NCI-H774 (cell line): ENCODE measurements at places on chromosomes 2 and 18.

GRCh38 chr18:5909125-5909524 lies 13.8 kb upstream of the TMEM200C start:
- no peak for DNase-seq

- DNase-seq, result no peak
These were observed 506.9 kb downstream of the DPP10 start for GRCh38 chr2:114949228-114949804.

GRCh38 chr2:141438536-141438935 lies 692.3 kb downstream of the LRP1B start:
- DNase-seq, result no peak

DNA sequence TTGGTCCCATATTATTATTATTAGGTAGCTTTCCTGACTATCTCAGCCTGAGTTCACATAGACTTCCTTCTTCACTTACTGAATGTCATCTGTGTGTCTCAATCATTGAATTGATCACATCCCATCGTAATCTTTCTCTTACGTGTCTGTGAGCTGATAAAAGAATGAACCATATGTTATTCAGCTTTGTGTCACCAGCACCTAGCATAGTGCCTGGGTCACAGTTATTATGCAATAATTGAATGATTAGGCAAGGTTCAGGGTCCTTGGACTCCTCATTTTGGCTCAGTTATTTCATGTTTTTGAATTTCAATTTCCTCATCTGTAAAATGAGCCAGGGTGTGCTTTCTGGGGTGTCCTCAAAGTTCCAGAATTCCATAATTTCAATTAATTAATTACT lies 107.2 kb downstream of the ZEB2 start:
- no peak for DNase-seq

GRCh38 chr2:234881413-234882241 lies 70.2 kb upstream of the SH3BP4 start:
- peak; percentile 22 for DNase-seq

- DNase-seq, result no peak
These were observed 40.2 kb downstream of the MRPL33 start for GRCh38 chr2:27811768-27812167.

GRCh38 chr2:238523158-238524110 lies 96.7 kb downstream of the ASB1 start:
- DNase-seq, result no peak

- no peak for DNase-seq
These were observed 8.0 kb downstream of the POMC start for GRCh38 chr2:25160376-25160775.

DNA sequence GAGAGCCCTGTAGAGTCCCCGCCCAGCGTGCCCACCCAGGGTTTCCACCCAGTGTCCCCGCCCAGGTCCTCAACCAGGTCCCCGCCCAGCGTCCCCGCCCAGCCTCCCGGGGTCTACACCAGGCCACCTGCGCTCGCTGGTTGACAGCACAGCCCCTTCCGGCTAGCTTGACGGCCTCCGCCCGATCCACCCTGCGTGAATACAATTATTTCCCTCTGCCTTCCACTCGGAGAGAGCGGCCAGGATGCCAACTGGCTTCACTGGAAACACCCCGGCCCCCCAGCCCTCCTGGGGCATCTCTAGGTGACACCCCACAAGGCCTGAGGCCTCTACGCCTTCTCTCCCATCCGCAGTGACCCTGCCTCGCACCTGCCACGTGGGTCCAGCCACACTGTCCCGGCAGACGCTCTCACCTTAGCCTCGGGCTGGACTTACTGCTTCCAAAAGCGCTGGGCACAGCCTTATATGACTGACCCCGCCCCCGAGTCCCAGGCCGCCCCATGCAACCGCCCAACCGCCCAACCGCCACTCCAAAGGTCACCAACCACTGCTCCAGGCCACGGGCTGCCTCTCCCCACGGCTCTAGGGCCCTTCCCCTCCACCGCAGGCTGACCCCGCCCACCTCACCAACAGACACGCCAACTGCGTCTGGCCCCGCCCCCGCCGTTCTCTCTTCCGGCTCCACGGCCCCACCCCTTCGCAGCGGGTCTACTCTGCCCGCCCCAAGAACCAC lies 188.1 kb downstream of the LAMA1 start:
- DNase-seq, result peak; percentile 32

GRCh38 chr2:38026846-38027245 lies 49.1 kb downstream of the CYP1B1 start:
- DNase-seq, result no peak

- no peak for DNase-seq
These were observed 370.3 kb upstream of the LINC00305 start for GRCh38 chr18:64519201-64519600.

DNA sequence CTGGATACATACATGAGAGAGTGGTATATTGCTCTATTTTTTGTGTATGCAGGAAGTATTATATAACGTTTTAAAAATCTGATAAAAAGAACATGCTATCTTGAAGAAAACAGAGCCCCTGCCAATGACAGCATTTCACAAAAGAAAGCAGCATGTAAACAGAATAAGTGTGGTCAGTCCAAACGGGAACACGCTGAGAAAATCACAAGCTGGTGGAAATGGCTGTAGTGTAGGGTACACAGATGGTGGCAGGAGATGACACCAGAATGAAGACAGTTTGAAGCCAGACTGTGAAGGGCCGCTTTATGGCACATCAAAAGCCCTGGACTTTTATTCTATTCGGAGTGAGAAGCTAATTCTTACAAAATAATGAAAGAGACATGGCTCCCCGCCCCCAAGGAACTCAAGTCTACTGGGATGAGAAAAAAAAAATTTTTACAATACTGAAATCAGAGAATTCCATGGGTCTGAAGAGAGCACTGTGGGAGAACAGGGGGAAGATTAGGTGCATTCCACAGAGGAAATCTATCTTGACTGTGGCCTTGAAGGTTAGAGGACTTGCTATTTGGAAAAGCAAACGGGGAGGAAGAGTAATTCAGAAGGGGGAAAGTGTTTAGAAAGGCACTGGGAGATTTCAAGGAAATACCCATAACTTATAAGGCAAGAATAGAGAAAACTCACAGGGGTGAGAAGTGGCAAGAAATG lies 217.7 kb upstream of the SMAD7 start:
- no peak for DNase-seq

- no peak for DNase-seq
These were observed 1300.5 kb upstream of the DDX18 start for GRCh38 chr2:116513991-116514390.

- no peak for DNase-seq
These were observed 61.9 kb upstream of the HAAO start for GRCh38 chr2:42854207-42854818.

- DNase-seq, result no peak
These were observed 13.1 kb upstream of the LGALSL start for GRCh38 chr2:64440843-64441242.

- DNase-seq, result no peak
These were observed 51.9 kb downstream of the TSHZ1 start for GRCh38 chr18:75262511-75262910.

DNA sequence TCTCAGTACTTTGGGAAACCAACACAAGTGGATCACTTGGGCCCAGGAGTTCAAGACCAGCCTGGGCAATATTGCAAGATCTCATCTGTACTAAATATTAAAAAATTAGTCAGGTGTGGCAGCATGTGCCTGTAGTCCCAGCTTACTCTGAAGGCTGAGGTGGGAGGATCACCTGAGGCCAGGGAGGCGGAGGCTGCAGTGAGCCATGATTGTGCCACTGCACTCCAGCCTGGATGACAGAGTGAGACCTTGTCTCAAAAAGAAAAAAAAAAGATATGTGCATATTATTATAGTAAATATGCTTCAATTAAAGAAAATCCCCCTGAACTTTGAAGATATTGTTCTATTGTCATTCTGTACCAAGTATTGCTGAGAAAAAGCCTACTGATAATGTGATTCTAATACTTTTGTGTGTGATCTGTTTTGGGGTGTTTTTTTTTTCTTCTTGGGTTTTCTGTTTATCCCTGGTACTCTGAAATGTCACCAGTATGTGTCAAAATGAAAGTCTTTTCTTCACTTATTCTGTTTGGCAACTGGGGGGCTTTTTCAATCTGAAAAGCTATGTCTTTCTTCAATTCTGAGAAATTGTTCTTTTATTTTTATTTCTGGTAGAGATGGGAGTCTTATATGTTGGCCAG lies 13.2 kb downstream of the NEURL3 start:
- no peak for DNase-seq

DNA sequence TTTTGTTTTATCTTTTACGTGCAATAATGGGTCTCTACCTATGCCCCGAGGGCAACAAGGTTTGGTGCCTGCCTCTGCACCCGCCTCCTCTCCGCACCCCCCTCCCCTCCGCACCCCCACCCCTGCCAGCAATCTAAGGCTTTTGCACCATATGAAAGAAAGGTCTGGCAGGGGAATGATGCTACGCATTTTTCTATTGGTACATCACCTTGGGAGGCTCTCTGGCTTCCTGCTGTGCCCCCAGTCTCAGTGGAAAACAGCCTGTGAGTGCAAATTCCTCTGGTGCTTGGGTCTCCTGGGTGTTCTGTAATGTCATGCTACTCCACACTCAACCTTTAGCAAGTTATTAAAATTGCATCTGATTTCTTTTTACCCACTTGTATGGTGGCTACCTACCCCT lies 161.3 kb upstream of the SMAD7 start:
- DNase-seq, result no peak
